ENCODE measurements at places on chromosomes 11 and 22.
A peak's percentile ranks its signal among the peaks of the same experiment; 100 is the strongest.

DNA sequence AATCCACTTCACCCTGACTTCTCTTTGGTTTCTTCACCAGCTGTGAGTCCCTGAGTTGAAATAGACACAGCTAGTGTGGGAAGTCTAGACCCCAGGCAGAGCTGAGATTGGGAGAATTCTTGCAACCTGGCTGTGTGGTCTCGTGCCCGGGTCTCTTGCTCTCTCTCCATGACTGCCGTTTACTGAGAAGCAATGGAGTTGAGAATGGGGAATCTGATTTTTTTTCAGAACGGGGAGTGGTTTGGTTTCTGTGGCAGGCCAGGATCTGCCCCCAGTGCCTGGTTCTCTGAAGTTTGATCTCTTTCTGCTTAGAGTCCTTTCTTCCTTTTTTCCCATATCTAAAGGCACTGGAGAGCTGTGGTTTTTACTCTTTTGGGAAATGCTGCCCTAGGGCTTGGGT is 1.5 kb downstream of the SIDT2 start:
- no peak for DNase-seq

DNA sequence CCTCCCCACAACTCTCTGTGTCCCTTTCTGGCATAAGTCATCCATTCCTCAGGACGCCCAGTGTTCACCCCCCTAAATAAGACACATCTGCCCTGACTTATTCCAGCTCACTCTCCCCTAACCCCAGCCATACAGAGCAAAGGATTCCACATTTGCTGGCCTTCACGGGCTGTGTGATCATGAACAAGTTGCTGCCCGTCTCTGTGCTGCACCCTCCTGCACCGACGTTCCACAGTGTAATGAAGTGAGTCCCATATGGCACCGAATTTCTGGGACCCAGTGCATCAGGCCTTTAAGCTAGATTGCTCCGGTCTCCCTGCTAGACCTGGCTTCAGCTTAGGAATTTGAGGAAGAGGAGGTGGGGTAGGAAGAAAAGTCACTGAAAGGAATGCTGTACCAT is 22.4 kb upstream of the LRRC32 start:
- DNase-seq: no peak

DNA sequence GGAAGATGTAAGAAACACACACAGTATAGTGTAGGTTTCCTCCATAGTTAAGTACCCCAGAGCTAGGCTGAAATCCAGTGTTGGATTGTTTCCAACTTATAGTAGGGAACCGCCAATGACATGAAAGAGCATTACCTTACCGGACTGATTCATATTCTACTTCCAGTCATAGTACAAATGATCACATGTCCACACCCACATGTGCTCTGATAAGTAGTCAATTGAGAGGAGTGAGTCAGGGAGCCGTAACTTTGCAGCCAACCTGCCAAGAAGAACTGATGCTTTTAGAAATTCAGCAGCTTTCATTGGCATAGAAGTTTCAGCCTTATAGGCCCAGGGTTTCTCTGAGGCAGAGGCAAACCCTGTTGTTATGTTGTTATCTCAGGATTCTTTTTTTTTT is 240.6 kb downstream of the ETS1 start:
- DNase-seq: no peak

- no peak for DNase-seq
Observed at GRCh38 chr11:12529793-12530192, 144.4 kb upstream of the TEAD1 start.

DNA sequence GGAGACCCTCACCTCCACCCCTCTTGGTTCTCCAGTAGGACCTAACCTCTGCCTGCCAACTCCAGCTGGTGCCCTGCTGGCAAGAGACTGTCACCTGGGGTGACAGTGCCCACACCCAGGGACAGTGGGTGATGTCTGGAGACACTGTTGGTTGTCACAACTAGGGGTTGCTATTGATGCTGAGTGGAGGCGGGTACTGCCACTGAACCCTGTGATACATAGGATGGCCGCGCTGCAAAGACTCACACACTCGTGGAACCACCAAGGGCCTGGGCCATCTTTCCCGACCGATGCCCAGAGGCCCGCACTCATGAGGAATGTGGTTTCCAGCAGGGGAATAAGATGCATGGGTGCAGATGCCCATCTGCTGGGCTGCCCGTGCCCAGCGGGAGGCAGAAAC is 143.2 kb downstream of the SHANK2 start:
- DNase-seq: no peak

- DNase-seq: no peak
Observed at GRCh38 chr11:115226556-115226955, 277.7 kb downstream of the CADM1 start.

GRCh38 chr22:49764127-49764581 is 63.5 kb downstream of the BRD1 start:
- DNase-seq: no peak

- no peak for DNase-seq
Observed at GRCh38 chr22:29106839-29107238, 34.0 kb downstream of the KREMEN1 start.

GRCh38 chr11:115644856-115645255 is 140.6 kb upstream of the CADM1 start:
- DNase-seq: no peak

GRCh38 chr11:107359701-107360100 is 97.9 kb downstream of the CWF19L2 start:
- no peak for DNase-seq

GRCh38 chr22:33923660-33924246 is 3.5 kb upstream of the LARGE1 start:
- DNase-seq: no peak

DNA sequence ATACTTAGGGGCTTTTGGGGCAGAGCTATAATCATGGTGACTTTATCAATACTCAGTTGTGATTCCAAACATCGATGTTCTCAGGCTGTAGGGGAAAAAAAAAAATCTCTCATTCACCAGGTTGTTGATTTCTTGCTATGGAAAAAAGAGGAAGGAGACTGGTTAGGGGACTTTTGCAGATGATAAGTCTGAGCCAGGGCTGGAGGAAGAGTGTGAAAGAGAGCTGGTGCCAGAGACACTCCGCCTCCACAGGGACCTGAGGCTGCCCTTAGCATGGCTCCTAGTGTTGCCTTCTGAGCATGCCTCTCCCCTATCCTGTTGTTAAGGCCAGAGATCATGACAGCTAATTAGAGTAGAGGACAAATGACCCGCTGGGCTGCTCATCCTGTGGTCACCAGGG is 16.9 kb downstream of the UPB1 start:
- no peak for DNase-seq

GRCh38 chr22:45496451-45496941 is 6.2 kb upstream of the FBLN1 start:
- DNase-seq: no peak

GRCh38 chr11:35214226-35214770 is 75.3 kb downstream of the CD44 start:
- DNase-seq: no peak

GRCh38 chr11:12042215-12042676 is 33.8 kb upstream of the DKK3 start:
- DNase-seq: no peak

GRCh38 chr11:43924112-43924855 is 18.2 kb upstream of the C11orf96 start:
- DNase-seq: no peak

- DNase-seq: no peak
Observed at GRCh38 chr11:87431392-87431791, 393.7 kb downstream of the TMEM135 start.

DNA sequence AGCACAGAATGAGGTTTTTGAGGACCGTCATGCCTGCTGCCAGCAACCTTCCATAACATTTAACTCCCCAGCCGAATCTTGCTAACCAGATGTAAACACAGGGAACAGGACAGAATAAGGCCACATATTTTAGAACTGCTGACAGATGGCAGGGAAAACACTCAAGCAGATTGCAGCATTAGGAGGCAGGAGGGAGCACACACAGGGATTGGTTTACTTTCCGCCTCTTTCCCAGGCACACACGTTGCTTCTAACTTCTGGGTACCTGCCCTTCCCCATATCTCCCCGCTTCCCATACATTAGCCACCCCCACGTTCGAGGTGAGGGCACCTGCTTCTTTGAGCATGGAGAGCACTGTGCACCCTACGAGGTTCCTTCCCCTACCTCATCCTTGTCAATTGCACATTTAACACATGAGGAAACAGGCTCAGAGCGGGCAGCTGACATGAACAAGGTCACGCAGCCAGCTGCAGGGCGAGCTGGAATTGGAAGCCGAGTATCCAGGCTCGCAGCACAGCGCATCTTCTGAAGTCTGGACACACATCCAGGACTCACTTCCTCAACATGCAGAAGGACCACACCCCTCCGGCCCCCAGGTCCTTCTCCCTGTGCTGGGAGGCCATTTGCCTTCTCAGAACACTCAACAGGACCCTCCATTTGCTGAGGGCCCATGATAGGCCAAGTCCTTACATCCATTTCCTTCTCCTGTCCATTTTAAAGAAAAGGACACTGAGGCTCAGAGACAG is 18.7 kb downstream of the ASPHD2 start:
- no peak for DNase-seq

- DNase-seq: no peak
Observed at GRCh38 chr22:43424666-43425630, 13.1 kb downstream of the MPPED1 start.

- DNase-seq: no peak
Observed at GRCh38 chr11:59380263-59381059, 21.8 kb downstream of the OR5AN1 start.

GRCh38 chr11:118289401-118289800 is 15.1 kb upstream of the CD3E start:
- DNase-seq: no peak

GRCh38 chr11:69434471-69434931 is 47.0 kb upstream of the LINC01488 start:
- no peak for DNase-seq

DNA sequence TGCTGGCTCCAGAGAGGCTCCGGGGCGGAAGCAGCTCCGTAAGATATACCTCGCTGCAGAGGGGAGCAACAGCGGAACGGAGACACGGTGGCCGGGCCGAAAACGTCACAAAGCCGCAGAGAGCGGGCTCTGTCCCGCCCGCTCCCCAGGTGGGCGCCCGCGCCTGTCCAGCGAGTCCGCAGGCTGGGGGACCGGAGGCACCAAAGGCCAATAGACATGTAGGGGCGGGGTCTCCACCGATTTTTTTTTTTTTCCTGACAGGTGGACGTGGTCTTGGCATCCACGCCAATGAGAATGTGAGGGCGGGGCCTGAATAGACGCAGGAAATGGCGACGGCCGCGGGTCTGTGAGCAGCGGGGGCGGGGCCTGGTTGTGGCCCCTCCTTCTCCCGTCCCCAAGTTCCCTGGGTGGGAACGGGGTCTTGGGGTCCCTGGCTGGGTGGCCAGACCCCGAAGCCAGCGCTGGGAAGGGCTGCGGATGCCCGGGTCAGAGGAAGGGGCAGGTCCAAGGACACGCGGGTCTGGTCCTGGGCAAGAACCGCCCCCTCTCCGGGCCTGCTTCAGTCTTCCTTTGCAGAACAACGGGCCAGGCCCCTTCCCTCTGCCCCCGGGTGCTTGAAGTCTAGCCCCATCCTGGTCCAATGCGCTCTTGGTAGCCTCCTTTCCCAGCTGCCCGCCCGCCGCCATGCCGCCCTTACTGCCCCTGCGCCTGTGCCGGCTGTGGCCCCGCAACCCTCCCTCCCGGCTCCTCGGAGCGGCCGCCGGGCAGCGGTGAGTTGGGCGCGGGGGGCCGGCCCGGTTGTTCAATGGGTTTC is at the start of gene DNAJC4:
TSS of gene DNAJC4 (plus strand) at position 378 of the 814 bp plus-strand sequence. CDS start at position 685, 307 bp downstream.
- peak; percentile 93 for DNase-seq

DNA sequence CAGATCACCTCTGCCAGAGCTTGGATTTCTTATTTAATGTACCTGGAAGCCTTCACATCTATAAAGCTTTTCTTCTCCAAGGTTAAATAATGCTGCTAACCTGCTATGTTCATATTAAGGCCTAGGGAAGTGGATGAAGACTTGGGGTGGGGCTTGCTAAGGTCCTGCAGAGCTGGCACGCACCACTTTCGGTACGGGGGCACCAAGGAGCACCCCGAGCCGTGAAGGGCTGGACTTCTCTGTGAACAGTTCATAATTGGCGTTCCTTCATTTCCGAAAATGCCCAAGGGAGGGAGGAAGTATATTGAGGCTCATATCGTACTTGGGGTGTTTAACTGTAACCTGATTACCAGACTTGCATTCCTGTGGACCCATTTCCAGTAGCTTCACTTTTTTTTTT is 59.6 kb downstream of the ST14 start:
- DNase-seq: no peak
